Myocyte (in vitro differentiated cells): ENCODE measurements at places on chromosomes 13 and 19.

- no peak for DNase-seq
These were observed 194.2 kb upstream of the TSHZ3 start for GRCh38 chr19:31543456-31543855.

DNA sequence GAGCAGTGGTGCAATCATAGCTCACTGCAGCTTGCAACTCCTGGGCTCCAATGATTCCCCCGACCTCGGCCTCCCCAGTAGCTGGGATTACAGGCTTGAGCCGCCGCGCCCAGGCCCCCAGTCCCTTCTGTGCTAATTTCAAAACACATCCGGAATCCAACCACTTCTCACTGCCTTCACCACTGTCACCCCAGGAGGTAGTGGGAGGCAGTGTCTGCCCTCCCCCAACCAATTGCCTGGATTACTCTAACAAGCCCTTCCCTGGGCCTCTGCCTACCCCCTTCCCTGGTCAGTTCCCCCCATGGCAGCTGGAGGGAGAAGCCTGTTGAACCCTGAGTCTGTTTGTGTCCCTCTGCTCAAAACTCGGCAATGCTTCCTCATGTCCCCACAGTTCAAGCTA lies 2.3 kb downstream of the PRAM1 start:
- no peak for DNase-seq

GRCh38 chr13:68261105-68261504 lies 1031.0 kb upstream of the PCDH9 start:
- no peak for DNase-seq

- DNase-seq, result peak; percentile 21
These were observed 284.9 kb downstream of the KLF12 start for GRCh38 chr13:73849292-73849691.

- no peak for DNase-seq
These were observed 7.8 kb upstream of the TDRD12 start for GRCh38 chr19:32711747-32712146.

DNA sequence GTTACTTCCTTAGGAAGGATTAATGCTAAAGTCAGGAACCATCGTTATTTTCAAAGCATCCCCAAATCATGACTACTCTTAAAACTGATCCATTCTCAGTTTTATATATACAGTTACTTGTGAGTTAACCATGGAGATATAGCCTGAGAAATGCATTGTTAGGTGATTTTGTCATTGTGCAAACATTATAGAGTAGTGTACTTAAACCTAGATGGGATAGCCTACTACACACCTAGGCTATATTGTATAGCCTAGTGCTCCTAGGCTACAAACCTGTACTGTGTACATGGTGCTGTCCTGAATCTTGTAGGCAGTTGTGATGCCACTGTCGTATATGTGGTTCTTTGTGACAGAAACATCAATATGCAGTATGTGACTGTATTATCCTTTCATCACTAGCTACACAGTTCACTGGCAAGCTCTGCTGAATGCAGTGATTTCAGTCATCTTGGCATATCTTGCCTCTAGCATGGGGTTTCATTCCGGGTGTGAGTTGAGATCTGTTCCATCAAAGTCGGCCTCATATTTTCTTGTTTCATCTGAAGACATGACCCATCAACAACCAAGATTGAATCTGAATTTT lies 45.3 kb downstream of the CDK8 start:
- no peak for DNase-seq

DNA sequence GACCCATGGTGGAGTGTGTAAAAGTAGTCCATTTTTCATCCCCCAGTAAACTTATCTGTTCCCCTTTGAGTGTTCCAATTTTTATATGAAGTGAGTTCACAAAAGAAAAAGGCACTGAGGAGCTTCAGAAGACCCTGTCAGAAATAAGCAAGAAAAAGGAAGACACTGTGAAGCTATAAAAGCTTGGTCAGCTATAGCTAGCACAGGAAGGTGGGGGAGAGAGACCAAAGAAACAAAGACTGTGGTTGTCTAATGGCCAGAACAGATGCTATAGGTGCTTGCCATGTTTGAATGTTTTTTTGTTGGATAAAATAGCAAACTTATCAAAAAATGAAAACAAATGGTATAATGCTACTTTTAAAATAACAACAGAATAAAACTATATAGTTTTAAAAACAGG lies 46.5 kb downstream of the RCBTB2 start:
- DNase-seq, result no peak

DNA sequence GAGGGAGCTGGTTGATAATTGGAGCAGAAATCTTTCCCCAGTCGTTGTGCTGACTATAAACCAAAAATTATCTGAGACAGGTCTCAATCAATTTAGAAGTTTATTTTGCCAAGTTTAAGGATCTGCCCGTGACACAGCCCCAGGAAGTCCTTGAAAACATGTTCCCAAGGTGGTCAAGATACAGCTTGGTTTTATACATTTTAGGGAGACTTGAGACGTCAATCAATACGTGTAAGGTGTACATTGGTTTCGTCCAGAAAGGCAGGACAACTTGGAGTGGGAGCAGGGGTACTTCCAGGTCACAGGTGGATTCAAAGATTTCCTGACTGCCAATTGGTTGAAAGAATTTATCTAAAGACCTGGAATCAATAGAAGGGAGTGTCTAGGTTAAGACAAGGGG lies 17.6 kb downstream of the CFAP97D2 start:
- DNase-seq, result no peak

DNA sequence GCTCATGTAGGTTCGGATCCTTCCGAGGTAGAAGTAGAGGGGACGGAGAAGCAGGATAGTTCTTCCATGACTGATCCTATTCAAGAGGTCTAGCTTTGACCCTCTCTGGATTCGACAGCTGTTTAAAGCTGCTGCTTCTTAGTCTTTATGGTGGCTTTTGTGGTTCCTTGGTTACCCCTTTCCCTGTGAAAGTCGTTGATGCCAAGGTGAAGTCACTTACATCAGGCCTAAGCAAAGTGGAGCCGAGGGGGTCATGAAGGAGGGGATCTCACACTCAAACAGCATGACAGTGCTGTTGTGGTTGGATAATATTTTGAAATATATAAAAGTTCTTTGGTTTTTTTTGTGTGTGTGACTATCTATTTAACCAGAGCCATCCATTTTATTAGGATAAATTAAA lies 8.1 kb downstream of the CCDC70 start:
- peak; percentile 26 for DNase-seq

DNA sequence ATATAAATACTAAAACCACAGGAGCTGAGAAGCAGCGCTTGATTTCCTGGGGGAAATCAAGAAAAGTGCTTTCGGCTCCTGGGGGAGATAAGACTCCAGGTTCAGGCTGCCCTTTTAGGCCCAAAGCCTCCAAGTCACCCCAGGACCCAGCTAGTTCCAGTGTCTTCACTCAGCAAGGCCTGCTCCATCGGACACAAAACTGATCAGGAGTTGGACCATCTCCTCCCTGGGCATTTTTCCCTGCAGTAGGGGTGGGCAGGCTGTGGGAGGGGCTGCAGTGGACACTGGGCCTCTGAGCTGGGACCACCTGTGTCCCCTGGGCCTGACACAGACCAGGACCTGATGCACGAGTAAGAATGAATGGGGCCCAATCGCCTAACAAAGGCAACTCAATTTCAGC lies 15.2 kb downstream of the C19orf12 start:
- DNase-seq, result no peak

DNA sequence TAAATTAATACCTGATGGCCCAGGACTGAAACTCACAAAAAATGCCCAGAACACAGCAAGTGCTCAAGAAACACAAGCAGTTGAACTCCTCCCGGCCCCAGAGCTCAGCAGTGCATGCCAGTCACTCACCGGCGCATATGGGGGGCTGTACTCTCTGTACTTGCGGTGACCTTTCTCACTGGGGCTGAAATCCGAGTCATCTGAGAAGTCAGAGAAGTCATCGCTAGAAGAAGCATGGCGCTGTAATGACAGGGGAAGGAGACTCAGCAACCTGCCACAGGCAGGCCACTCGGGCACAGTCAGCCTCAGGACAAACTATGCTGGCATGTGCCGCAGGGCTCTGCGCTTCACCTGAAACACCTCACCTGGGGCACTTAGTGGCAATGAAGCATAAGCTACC lies 19.7 kb downstream of the ZC3H4 start:
- no peak for DNase-seq

DNA sequence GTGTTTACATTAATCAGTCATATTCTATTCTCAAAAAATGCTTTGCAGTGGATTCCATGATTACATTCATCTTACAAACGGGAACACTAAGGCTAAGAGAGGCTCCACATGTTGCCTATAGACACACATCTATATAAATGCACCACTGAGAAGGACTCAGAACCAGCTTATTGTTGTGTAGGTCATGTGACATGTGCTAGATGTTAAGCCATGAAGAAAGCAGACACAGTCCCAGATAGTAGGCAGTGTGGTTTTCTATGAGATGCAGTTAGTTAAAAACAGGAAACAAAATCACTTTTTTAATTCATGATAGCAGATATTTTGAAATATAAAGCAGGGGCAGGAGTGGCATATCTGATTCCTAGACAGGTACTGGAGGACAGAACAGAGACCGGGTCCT lies 10.7 kb downstream of the SIGLEC6 start:
- DNase-seq, result no peak

DNA sequence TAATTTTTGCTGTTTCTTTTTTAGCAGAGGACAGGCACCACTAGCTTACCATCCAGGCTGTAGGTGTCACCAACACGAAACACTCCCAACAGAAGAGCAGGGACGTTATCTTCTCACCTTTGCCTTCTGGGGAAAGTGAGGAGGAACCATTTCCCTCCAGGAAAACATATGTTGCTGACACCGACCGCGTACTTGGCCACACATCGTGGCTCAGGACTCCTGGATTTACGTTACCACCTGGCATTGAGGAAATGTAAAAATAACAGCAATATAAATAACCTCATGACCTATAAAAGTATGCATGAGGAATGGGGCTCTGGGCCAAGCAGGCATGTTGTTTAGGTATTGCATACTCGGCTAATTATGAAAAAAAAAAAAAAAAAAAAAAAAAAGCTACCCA lies 525.1 kb downstream of the MYO16 start:
- no peak for DNase-seq

GRCh38 chr19:30307191-30307974 lies 64.8 kb upstream of the ZNF536 start:
- DNase-seq, result no peak

GRCh38 chr13:73054712-73055111 lies 4.1 kb upstream of the KLF5 start:
- no peak for DNase-seq

DNA sequence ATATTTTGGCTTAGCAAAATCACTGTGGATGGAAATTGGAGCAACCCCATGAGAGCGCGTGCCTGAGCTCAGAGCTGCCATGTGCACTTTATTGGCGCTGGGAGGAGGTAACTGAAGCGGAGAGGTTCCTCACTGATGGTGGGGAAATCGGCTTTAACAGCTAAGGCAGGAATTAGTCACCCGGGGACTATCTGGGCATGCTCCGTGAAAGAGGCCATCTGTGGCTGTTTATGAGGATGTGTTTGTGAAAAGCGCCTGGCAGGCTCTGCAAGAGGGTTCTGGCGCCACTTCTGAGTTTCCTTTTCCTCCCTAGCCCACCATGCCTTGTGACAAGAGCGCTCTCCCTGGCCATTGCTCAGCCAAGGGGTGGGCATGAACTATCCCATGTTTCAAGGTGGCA lies 815.6 kb downstream of the UQCRFS1 start:
- DNase-seq, result no peak

DNA sequence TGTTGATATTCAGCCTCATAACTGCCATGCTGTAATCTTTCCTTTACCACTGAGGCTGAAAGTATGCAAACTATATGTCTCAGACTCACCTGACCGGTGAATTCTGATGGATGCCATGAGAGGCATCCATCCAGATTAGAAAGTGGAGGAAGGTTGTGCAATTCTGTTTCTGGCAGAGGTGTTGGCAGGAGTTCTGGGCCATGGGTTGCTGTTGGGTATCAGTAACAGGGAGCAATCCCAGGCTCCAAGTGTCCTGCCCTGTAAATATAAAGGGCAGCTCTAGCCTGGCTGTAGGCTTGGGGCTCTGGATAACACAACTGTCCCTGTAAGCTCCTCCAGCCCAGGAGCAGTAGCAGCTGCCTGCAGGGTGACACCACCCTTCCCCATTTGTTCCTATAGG lies 77.4 kb upstream of the ABCC4 start:
- no peak for DNase-seq

- DNase-seq, result no peak
These were observed 3.7 kb downstream of the ZNF444 start for GRCh38 chr19:56144831-56145230.

- DNase-seq, result no peak
These were observed 7.4 kb downstream of the ATP12A start for GRCh38 chr13:24687611-24688010.

- DNase-seq, result no peak
These were observed 53.3 kb upstream of the RAP2A start for GRCh38 chr13:97380696-97381095.

GRCh38 chr13:54643863-54644262 lies 1615.2 kb downstream of the OLFM4 start:
- DNase-seq, result no peak

- no peak for DNase-seq
These were observed 10.8 kb upstream of the GRAMD1A start for GRCh38 chr19:34989298-34989697.

GRCh38 chr19:58520257-58520599 lies 618 bp upstream of the ZBTB45 start:
- DNase-seq, result no peak

GRCh38 chr13:91773591-91774227 lies 375.3 kb downstream of the GPC5 start:
- DNase-seq, result no peak

GRCh38 chr13:103350147-103350546 lies 283.9 kb upstream of the SLC10A2 start:
- no peak for DNase-seq

- peak; percentile 35 for DNase-seq
These were observed 244.4 kb upstream of the SLITRK1 start for GRCh38 chr13:84126671-84127171.

DNA sequence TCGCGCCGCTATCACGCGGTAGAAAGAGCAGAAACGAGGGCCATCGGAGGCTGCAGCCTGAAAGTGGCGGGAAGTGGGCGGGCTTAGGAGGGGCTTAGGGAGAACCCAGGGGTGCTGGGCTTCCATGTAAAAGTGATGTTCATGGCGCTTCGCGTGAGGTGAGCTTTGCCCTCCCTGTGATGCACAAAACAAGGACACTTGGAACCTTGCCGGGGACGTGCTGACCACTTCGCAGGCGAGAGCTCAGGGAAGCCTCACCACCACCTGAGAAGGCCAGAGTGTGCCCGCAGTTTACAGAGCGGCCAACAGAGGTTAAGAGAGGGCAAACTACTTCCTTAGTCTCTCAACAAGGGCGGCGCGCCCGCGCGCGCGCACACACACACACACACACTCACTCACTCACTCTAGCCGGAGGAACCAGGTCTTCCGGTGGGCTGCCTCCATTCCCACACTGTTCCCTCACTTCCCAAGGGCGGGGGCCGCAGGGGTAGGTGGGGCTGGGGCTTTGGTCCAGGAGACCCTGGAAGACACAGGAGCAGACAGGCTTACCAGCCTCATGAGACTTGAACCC lies 651 bp downstream of the GAPDHS start:
- DNase-seq, result no peak

GRCh38 chr13:109312399-109312798 lies 474.0 kb downstream of the IRS2 start:
- no peak for DNase-seq

- DNase-seq, result no peak
These were observed 18.9 kb upstream of the ZNF14 start for GRCh38 chr19:19751846-19752245.
